Heart left ventricle (tissue), 16 donors: ENCODE measurements at places on chromosomes 16 and 17. TPM values are rescaled to one million over a fixed set of nuclear protein-coding genes. Genes with fewer than 3 reads are reported as not detected.
A peak's percentile ranks its signal among the peaks of the same experiment; 100 is the strongest.

DNA sequence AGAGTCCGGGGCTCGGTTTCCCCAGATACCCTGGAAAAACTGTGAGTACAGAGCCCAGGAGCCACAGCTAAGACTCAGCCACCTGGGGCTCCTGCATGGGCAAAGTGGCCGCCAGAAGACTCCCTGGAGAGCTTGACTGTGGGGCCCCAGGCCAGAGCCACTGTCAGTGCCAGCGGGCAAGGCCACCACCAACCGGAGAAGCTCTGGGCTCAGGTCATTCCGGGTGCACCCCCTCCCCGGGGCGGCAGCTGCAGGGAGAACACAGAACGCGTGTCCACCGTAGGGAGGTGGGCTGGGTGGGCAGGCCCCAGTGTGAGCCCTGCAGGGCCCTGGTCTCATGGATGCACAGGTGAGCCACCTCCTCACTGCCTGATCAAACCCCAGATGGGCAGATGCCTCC lies 22.3 kb upstream of the RBFOX3 start:
- no peaks in the 10 kb centered on the region for H3K36me3 ChIP-seq
- H3K4me1 ChIP-seq = no peaks in the 10 kb centered on the region
- no peak overlapping the region for H3K4me3 ChIP-seq

The EVI2A gene
- total RNA-seq = 0.63 TPM

The CARD14 gene
- 0.20 TPM for total RNA-seq

GRCh38 chr16:55543472-55543871 lies 23.0 kb upstream of the CAPNS2 start:
- H3K4me3 ChIP-seq = no peak overlapping the region
- H3K4me1 ChIP-seq = peaks cover 24% of the 10 kb centered on the region
- DNase-seq = no peak

GRCh38 chr16:15966836-15967546 lies 17.6 kb downstream of the ABCC1 start:
- H3K4me3 ChIP-seq = no peak overlapping the region
- no peaks in the 10 kb centered on the region for H3K27me3 ChIP-seq
- H3K4me1 ChIP-seq = peaks cover 24% of the 10 kb centered on the region
- no peak overlapping the region for H3K27ac ChIP-seq
- no peak for DNase-seq

The GFAP gene
- total RNA-seq = 6.8 TPM

DNA sequence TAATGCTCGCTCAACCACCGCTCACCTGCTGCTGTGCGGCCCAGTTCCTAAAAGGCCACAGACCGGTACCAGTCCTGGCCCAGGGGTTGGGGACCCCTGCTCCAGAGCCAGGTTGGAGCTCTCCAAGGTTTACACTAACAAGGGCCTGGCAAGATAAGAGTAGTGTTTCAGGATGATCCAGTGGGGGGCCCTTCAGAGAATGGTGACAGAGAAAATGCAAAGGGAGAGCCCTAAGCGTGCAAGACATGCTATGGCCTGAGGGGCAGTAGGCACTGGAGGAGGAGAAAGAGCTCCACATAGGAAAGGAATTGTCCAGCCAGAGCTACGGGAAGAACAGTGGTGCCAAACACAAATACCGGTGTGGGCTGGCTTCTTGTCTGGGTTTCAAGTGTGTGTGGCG lies 233.4 kb downstream of the STX8 start:
- no peaks in the 10 kb centered on the region for H3K36me3 ChIP-seq
- no peak overlapping the region for H3K4me3 ChIP-seq
- no peaks in the 10 kb centered on the region for H3K4me1 ChIP-seq
- H3K27ac ChIP-seq = no peak overlapping the region
- no peak for DNase-seq
- H3K27me3 ChIP-seq = no peaks in the 10 kb centered on the region

DNA sequence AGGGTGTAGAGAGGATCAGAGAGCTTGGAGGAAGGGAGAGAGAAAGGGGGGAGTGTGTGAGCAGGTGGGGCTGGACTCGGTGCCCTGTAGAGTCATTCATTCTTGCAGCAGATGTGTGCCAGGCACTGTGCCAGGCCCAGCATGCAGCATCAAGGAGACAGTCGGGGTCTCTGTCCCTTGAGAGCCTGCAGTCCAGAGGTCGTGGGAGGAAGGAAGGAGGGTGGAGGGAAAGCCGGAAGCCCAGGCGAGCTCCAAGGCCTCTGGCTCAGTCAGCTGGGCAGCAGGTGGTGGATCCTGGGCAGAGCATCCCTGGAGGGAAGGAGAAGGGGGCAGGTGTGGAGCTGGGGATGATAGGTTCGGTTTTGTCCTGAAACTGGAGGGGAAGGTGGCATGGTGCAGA lies 27.5 kb downstream of the EPN2 start:
- peak overlapping the region; percentile 84 for H3K27ac ChIP-seq
- no peak for DNase-seq
- H3K4me1 ChIP-seq = peaks cover 56% of the 10 kb centered on the region
- H3K27me3 ChIP-seq = no peaks in the 10 kb centered on the region
- H3K4me3 ChIP-seq = no peak overlapping the region
- H3K36me3 ChIP-seq = no peaks in the 10 kb centered on the region

- no peak overlapping the region for H3K4me3 ChIP-seq
- DNase-seq = no peak
- H3K36me3 ChIP-seq = peaks cover 34% of the 10 kb centered on the region
- peaks cover 4% of the 10 kb centered on the region for H3K4me1 ChIP-seq
- H3K27me3 ChIP-seq = no peaks in the 10 kb centered on the region
These were observed 26.1 kb downstream of the CDR2 start for GRCh38 chr16:22348291-22348690.

The STXBP4 gene
- total RNA-seq = 2.2 TPM

DNA sequence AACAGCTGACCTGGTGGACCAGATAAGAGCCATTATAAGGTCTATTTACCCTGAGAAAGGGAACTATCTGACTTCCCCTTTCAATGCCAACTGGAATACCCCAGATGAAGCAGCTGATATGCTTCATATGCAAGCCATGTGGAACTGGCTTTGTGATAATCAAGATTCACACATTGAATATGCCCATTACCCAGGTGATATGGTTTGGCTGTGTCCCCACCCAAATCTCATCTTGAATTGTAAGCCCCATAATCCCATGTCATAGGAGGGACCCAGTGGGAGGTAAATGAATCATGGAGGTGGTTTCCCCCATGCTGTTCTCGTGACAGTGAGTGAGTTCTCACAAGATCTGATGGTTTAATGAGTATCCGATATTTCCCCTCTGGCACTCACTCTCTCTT lies 42.1 kb downstream of the IKZF3 start:
- H3K27me3 ChIP-seq = peaks cover 13% of the 10 kb centered on the region
- no peak overlapping the region for H3K27ac ChIP-seq

The IRX5 gene
- total RNA-seq = 26.3 TPM

DNA sequence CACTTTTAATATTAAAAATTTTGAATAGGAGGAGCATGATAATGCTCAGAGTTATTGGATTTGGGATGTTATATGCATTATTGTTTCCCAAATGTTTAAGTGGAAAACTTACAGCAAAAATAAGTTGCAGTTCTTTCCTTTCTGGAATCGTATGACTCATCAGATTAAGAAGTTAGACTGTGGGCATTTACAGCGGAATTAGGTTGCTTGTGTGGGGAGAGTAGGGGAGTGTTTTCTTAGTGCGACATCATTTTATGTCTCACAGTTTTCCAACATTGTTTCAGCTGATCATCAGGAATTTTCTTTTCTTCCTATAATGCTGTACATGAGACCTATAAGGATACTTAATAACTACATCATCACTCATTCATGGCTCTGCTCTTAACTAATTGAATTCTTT lies 1631.8 kb downstream of the CDH8 start:
- H3K27me3 ChIP-seq = no peaks in the 10 kb centered on the region
- no peak overlapping the region for H3K4me3 ChIP-seq
- no peak overlapping the region for H3K27ac ChIP-seq
- DNase-seq = no peak
- no peaks in the 10 kb centered on the region for H3K4me1 ChIP-seq
- no peaks in the 10 kb centered on the region for H3K36me3 ChIP-seq

GRCh38 chr17:57234739-57235092 lies 21.6 kb upstream of the MSI2 start:
- H3K27me3 ChIP-seq = no peaks in the 10 kb centered on the region
- H3K27ac ChIP-seq = no peak overlapping the region
- no peaks in the 10 kb centered on the region for H3K36me3 ChIP-seq
- H3K4me1 ChIP-seq = no peaks in the 10 kb centered on the region
- no peak overlapping the region for H3K4me3 ChIP-seq
